ENCODE measurements at places on chromosomes 13 and 19.

GRCh38 chr13:91154558-91155353 lies 192.7 kb upstream of the MIR17HG start:
- no peak for DNase-seq

DNA sequence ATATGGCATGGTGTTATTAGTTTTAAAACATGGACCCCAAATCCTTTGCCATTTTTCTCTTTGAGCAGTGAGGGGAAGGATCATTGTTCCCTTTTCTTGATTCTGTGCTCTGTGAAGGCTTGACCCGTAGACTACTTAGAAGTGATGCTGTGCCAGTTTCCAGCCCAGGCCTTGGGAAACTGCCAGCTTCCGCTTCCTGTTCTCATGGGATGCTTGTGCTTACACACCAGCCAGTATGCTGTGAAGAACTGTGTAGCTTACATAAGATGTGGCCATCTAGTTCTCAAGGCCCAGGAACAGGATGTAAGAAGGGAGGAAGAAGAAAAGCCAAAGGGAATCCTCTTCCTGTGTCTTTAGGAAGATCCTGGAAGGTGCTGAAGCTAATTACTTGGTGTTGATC lies 180.9 kb downstream of the PCCA start:
- DNase-seq = no peak

DNA sequence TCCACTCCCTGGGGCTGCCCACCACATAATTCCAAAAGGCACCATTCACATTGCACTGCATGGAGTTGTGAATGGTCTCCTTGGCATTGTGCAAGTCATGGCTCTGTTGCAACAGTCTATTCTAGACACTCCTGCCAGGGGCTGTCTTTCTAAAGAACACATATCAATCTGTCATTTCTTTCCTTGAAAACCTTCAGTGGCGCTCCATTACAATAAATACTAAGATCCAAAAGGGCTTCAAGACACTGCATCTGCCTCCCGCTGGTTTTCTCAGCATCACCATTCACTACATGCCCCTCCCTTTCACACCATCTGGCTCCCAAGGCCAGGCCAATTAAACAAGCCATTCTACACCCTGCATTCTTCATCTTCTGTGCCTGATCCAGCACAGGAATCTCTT lies 32.2 kb upstream of the TM9SF2 start:
- no peak for DNase-seq

- DNase-seq = peak; percentile 87
Measured at GRCh38 chr19:48330012-48330681, 4.8 kb downstream of the EMP3 start.

DNA sequence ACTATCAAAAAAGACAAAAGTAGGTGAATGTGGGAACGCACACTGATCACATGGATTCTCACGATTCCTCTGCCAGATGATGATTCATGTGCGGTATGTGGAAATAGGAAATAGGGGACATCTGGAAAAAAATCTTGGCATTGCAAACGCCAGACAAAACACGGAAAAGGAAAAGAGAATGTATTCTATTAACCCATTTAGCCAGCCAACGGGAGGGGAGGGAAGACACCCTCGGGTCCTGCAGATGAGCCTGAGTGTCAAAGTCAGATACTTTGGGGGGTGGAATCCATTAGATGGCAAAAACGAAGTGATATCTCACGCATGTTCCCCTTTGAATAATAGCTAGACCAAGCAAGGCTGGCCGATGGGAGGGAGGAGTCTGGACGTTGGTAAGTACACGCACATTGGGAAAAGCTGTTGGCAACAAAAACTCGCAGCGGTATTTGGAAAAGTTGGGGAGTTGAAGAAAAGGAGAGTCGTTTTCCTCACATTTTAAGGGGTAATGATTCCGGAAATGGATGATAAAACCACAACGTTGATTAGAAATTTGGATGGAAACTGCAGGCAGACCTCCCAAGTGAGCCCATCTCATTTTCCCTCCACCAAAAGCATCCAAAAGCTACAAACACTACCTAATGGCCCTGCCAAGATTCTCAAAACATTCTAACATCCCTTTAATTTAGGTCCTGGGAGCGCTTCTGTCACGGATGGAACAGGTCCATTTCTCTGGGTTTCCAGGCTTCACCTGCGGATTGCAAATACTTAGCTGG lies 73.6 kb downstream of the COL4A1 start:
- DNase-seq = no peak

GRCh38 chr19:45668342-45668871 lies 386 bp downstream of the GIPR start:
- peak; percentile 31 for DNase-seq

- DNase-seq = no peak
Measured at GRCh38 chr13:23561261-23561660, 9.0 kb upstream of the TNFRSF19 start.

DNA sequence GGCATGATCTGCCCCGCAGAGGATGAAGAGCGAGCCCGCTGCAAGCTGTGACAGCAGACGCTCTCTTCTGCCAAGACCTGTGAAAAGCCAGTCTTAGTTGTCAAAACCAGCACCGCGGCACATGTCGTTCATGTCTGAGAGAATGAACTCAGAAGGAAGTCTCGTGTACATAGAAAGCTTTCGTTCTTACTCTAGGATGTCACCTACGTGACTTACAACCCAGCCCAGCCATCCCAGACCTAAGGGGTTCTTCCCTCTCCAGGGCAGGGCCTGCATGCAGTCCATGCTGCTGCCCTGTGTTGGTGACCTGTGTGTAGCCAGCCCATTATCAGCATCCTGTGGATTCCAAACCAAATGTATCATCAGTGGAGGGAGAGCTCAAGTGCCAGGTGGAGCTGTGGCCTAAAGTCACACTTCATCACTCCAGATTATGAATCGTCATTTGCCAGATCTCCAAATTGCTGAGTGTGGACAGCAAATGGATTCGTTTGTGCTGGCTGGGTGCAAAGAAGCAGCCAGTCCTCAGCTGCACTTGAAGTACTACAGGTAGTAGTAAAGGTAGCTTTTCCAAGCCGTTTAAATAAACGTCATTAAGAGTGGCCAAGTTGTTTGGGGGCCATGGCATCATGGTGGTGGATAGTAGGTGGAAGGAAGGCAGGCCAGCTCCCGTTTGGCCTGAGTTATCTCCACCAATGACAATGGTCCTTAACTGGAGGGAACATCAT lies 73.9 kb upstream of the GPR183 start:
- no peak for DNase-seq

GRCh38 chr13:94656766-94657165 lies 55.1 kb downstream of the GPR180 start:
- no peak for DNase-seq

DNA sequence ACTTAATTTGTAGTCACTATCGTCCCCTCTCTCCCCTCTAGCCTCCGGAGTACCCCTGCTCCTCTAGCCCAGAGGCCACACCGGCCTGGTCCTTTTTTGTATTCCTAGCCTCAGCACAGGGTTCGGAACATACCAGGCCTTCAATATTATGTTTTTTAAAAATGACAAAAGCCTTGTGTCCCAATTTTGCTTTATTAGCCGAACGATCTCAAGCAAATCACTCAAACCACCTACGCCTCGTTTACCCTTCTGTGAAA lies 463 bp upstream of the POMP start:
- no peak for DNase-seq

DNA sequence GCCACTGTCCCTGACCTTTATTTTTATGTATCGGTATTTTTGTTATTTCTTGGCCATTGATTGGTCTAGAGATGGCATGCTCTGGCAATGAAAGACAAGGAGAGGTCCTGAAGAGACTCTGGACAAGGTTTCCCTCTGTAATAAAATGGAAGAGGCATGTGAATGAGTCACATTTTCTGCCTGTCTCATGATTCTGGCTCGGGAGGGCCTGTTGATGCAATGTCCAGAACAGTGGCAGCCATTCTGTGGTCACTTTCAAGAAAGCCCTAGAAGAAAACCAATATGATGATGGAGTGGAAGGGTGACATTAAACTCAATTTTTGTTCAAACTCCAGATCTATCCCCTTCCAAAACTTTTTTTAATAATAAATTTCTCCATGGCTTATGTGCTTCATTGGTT lies 2.0 kb upstream of the FPR3 start:
- DNase-seq = no peak

GRCh38 chr13:113168211-113168610 lies 9.8 kb downstream of the PROZ start:
- DNase-seq = no peak

DNA sequence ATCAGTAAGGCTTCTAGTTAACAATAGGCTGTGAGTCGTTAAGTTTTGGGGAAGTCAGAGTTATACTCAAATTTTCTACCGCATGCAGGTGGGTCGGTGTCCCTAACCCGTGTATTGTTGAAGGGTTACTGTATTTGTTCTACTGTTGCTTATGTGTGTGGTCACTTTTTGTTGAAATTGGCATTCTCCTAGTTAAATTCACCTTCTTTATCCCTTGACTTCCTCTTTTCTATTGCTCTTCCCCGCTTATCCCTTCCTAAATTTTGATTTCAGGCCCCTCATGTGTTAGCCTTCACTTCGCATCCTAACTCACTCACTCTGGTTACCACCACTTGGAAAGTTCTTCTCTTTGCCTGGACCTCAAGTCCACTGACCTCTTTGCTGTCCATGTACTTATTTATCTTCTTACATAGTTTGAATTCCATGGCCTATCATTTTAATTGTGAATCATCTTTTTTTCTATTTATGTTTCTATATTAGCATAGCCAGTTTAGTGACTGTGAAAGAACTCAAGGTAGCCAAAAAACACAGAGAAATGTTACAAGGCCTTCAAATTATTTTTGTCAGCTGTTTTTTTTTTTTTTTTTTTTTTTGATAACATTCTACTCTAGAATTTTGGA lies 52.9 kb downstream of the NDFIP2 start:
- no peak for DNase-seq

GRCh38 chr13:20571676-20572075 lies 4.7 kb downstream of the IFT88 start:
- DNase-seq = no peak

- DNase-seq = no peak
Measured at GRCh38 chr13:107139006-107139405, 571.1 kb upstream of the ARGLU1 start.

DNA sequence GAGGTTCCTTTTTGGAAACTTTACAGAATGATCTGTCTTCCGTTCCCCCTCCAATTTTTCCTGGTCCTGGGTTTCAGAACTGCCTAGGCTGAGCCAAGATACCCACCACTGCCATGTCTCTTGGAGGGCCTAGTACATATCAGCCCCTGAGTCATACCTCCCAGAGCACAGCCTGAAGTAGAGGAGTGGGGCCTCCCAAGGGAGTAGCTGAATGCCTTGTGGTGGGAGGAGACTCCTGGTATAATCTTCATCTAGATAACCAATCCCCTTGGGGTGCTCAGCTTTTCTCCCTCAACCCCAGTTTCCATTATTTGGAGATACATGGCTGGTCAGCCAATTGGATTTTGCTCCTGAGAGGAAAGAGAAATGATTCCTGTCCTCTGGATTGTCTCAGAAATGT lies 30.3 kb downstream of the ZNF763 start:
- DNase-seq = no peak

- DNase-seq = no peak
Measured at GRCh38 chr13:46992383-46992952, 95.6 kb upstream of the HTR2A start.

GRCh38 chr19:42498169-42498757 lies 30.0 kb downstream of the CEACAM1 start:
- no peak for DNase-seq

DNA sequence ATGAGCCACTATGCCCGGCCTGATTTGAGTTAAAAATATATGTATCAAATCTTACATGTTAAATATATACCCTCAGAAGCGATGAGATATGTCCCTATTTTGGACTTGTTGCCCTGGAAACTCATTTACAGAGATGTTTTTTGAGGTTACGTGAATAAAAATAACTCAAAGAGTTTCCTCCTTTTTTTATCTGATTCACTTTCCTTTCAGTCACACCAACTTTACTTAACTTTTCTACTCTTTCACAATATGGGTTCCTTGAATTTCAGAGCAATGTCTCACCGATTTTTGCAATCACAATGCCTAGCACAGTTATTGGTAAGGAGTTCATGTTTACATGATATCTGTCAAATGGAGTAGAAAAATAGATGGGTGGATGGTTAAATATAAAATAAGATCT lies 2.3 kb downstream of the OR7C2 start:
- peak; percentile 42 for DNase-seq

- DNase-seq = no peak
Measured at GRCh38 chr19:37467608-37468090, 405 bp upstream of the ZNF569 start.

- DNase-seq = no peak
Measured at GRCh38 chr13:64910096-64910495, 2320.0 kb downstream of the PCDH9 start.

GRCh38 chr19:4431296-4431695 lies 26.3 kb downstream of the UBXN6 start:
- no peak for DNase-seq

DNA sequence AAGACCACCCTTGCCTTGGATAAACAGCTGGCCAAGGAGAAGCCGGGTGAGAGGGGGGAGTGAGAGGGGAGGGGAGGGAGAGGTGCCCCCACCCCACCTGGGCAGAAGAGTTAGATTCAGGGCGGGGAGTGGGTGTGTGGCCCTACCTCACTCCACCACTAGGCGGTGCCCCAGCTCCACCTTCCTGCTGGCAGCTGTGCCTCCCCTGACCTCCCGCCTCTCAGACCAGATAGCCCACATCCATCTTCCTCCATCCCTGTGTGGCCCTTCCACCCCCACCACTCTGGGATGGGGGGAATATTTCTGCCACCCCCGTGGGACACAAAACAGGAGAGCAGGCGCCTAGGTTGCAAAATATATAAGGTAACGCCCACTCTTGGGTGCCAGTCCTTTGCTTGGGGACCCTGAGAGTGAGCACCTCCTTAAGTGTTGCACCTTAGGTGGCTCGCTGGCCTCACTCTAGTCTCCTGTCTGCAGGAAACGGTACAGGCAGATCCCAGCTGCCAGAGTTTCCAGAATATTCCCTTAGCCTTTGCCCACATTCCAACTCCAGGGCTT lies 13.8 kb upstream of the EHD2 start:
- DNase-seq = peak; percentile 40

- DNase-seq = no peak
Measured at GRCh38 chr13:112967686-112968379, 1.2 kb upstream of the MCF2L start.

DNA sequence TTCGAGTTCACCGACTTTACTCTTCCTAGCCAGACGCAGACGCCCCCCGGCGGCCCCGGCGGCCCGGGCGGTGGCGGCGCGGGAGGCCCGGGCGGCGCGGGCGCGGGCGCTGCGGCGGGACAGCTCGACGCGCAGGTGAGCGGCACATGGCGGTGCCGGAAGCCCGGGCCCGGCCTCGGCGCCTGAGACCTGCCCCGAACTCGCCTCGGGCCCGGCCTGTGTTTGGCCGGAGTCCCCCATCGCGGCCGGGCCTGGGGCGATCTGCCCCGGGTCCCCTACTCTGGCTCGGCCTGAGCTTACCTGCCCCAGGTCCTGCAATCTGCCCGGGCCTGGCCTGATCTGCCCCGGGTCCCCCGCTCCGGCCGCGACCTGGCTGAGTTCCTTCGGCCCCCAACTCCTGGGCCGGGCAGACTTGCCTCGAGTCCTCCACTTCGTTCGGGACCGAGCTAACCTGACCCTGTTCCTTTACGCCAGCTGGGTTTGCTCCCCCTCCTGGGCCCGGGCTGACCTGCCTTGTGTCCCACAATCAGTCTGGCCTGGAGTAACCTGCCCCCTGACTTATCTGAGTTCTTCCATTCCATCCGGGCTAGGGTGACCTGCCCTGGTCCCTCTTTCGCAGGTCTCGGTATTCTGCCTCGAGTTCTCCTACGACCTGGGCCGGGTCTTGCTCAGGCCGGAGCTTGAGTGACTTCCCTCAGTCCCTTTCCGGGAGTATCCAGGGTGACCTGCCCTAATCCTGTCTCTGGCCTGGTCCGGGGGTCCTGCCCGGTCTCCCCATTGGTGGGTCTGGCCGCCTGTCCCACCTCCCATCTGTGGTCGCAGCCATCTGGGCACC lies 764 bp downstream of the UPF1 start:
- peak; percentile 25 for DNase-seq

- DNase-seq = no peak
Measured at GRCh38 chr13:23551213-23552008, 18.8 kb upstream of the TNFRSF19 start.

All from naive B cell (primary cell).